COR-L47 (cell line): ENCODE measurements at places on chromosomes 16 and 17.

DNA sequence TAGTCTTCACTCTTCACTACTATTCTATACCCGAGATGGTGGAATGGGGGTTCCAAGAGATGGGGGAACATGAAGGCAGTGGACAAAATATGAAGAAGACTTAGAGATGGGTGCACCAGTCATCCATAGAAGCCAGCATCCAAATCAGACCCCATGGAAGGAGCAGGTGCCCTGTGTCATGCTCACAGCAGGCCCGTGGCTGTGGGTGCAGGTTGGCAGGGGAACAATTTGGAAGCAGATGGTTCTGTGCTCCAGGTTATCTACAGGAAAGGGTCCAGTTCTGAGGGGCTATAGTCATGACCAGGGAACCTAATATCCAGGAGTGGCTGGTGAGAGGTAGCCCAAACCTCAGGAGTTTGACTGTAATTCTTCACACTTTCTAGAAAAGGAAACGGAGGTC lies 9.6 kb upstream of the LPCAT2 start:
- no peak for DNase-seq

DNA sequence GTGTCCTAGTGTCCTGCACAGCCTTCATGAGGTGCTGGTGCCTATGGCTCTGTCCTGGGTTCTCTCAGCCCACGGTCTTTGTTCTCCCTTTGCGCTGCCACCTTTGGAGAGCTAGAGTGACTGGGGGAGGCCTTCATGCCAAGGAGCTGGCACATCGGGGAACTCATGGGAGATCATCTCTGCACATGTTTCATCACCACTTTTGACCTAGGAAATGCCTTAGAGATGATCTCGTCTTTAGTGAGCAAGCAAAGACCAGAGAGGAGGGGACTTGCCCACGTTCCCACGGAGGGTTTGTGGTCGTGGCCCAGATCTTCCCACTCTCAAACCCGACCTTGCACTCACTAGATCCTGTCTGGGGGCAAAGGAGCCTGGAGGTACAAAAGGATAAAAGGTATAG lies 23.5 kb downstream of the TBX4 start:
- no peak for DNase-seq

DNA sequence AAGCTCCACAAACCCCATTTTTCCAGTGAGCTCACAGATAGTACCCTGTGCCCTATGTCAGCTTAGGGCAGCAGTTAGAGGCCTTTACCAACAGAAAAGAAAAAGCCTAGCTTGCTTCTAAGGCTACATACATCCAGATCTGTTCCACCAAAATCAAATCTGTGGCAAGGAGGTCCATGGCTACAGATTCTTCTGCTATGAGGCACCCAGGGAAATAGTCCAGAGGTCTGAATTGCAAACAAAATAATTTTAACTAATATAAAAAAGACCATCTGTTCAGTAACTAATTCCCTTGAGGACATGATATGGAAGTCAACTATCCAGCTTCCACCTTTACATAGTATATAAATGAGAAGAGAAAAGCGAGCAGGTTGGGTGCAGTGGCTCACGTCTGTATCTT lies 129.3 kb downstream of the PARN start:
- DNase-seq, result no peak

GRCh38 chr16:72168365-72168764 lies 3.6 kb downstream of the PMFBP1 start:
- DNase-seq, result no peak

DNA sequence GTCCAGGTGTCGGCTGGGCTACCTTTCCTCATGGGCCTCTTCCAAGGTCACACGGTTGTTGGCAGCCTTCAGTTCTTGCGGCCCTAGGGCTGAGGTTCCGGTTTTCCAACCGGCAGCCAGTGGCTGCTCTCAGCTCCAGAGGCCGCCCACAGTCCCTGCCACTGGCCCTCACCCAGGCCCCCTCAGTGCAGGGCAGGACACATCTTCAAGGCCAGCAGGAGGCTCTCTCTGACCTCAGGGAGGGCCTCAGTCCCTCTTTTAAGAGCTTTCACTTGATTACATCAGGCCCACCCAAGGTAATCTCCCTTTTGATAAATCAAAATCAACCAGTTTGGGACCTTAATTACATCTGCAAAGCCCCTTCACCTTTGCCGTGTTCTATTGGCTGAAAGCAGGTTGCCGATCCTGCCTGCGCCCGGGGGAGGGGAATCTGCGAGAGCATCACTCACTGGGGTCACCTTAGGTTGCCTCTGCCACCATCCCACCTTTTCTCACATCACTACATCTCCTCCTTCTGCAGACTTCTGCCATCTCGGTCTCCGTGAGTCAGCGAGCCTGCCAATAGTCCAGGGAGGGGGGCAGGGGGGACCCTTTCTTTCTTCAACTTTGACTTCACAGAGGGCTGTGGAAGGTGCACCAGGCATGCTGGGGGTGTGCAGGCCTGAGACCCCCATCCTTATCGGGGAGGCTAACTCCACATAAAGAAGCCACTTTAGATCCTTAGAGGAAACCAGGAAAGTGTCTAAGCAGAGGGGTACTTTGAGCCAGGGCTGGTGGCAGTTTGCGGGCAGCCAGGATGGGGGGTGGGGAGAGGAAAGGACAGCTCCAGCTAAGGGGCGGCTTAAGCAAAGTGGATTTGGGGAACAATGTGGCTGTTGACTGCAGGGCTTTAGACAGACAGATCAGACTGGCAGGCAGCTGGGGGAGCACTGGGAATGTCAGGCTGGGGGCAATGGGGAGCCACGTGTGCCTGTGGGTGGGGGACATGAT lies 28.8 kb upstream of the NXPH3 start:
- no peak for DNase-seq

GRCh38 chr17:80924807-80925610 lies 66.6 kb upstream of the CHMP6 start:
- DNase-seq, result no peak

- no peak for DNase-seq
These were observed 150.0 kb downstream of the VPS53 start for GRCh38 chr17:564526-565065.

DNA sequence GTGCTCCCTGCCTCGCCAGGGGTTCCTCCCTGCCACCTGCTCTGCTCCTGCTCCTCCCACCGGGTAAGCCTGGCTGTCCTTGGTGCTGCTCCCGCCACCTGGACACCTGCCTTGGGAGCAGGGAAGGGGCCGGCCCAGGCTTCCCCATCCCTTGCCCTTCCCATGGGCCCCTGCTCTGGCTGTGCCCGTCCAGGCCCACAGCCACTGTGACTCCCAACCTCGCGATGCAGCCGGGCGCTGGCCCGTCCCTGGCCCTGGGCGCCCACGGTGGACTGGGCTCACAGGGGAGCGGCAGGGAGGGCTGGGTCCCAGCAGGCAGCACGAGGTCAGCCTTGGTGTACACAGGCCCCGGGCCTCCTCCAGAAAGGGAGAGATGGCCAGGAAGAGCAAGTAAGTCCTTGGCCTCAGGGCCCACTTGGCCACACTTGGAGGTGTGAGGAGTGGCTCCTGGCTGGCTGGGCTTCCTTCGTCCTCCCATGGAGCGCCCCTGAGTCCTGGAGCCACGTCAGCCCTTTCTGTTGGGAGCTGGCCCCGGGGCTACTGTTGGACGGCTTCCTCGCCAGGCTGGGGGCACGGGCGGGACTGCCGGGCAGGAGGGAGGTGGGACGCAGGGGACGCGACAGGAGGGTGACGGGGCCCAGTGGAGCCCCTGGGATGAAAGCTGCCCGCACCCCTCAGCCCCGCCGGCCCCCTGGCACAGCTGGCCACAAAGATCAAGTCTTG lies 15.3 kb downstream of the ENGASE start:
- DNase-seq, result no peak

DNA sequence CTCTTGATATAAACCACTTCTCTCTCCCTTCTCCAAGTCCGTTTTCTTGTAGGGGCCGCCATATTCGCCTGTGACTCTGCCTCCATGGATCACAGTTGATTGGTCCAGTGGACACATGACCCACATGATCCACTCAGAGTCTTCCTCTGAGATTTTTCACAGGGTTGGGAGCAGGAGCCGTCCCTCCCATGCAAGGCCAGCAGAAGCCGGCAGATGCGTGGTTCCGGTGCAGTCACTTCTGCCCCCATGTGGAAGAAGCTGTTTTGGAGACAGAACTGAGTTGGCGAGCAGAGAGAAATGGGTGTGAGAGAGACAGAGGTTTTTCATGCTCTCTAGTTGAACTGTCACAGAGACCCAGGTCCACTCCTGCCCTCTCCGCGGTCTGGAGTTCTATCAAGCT lies 83.3 kb downstream of the C16orf95 start:
- no peak for DNase-seq

- peak; percentile 84 for DNase-seq
These were observed 1.6 kb upstream of the PPP1R9B start for GRCh38 chr17:50151937-50152547.
